ENCODE measurements at places on chromosomes 7 and 10. TPM values are rescaled to one million over a fixed set of nuclear protein-coding genes. Genes with fewer than 3 reads are reported as not detected.

PNLIPRP2 gene
- total RNA-seq: 0.72 TPM

MLXIPL gene
- 7.2 TPM for total RNA-seq

GRCh38 chr10:6406220-6407033, 173.6 kb downstream of the PRKCQ start:
- peaks cover 1% of the 10 kb centered on the region for H3K4me1 ChIP-seq
- no peak for DNase-seq
- H3K36me3 ChIP-seq: no peaks in the 10 kb centered on the region
- peaks cover 2% of the 10 kb centered on the region for H3K27me3 ChIP-seq
- no peak overlapping the region for H3K27ac ChIP-seq

DNA sequence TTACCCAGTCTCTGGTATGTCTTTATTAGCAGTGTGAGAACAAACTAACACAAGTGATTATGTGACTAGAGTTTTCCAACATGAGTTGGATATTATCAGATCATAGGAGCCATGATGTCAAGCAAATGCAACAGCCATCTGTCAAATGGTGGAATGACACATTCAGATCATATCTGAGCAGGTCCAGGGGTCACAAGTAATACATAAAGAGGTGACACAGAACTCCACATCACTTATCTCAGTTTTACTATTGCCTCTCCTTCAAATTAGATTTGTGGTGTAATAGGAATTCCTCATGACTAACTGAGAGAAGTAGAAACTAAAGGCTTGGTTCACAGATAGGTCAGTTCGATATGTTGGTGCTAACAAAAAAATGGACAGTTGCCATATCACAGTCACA, 12.2 kb upstream of the SAMD9L start:
- no peak for DNase-seq
- no peaks in the 10 kb centered on the region for H3K27me3 ChIP-seq
- H3K27ac ChIP-seq: no peak overlapping the region
- H3K4me1 ChIP-seq: no peaks in the 10 kb centered on the region

GRCh38 chr7:112184455-112184854, 21.7 kb downstream of the DOCK4 start:
- H3K4me1 ChIP-seq: no peaks in the 10 kb centered on the region
- no peaks in the 10 kb centered on the region for H3K27me3 ChIP-seq

GRCh38 chr10:117619707-117620405, 77.3 kb downstream of the EMX2 start:
- H3K4me1 ChIP-seq: no peaks in the 10 kb centered on the region
- DNase-seq: no peak
- H3K27ac ChIP-seq: no peak overlapping the region
- no peaks in the 10 kb centered on the region for H3K36me3 ChIP-seq
- H3K4me3 ChIP-seq: no peak overlapping the region
- H3K27me3 ChIP-seq: peaks cover 8% of the 10 kb centered on the region

GRCh38 chr10:89954787-89955566, 253.6 kb downstream of the KIF20B start:
- no peaks in the 10 kb centered on the region for H3K4me1 ChIP-seq
- H3K27me3 ChIP-seq: 0 out of 2 replicates have a peak, but pooled peaks cover 2% of the 10 kb centered on the region
- no peak overlapping the region for H3K4me3 ChIP-seq
- no peaks in the 10 kb centered on the region for H3K36me3 ChIP-seq

GRCh38 chr7:84780158-84781124, 406.4 kb downstream of the SEMA3D start:
- H3K27ac ChIP-seq: no peak overlapping the region
- no peak overlapping the region for H3K4me3 ChIP-seq
- peaks cover 3% of the 10 kb centered on the region for H3K4me1 ChIP-seq

- H3K36me3 ChIP-seq: peaks cover 22% of the 10 kb centered on the region
- no peak overlapping the region for H3K27ac ChIP-seq
- DNase-seq: no peak
- H3K4me3 ChIP-seq: no peak overlapping the region
- H3K27me3 ChIP-seq: no peaks in the 10 kb centered on the region
These were observed 8.1 kb downstream of the TOMM7 start for GRCh38 chr7:22814261-22815208.

- no peak overlapping the region for H3K4me3 ChIP-seq
- H3K4me1 ChIP-seq: no peaks in the 10 kb centered on the region
- no peak overlapping the region for H3K27ac ChIP-seq
- H3K36me3 ChIP-seq: no peaks in the 10 kb centered on the region
- DNase-seq: no peak
These were observed 40.0 kb upstream of the INSIG1 start for GRCh38 chr7:155257482-155258225.

GRCh38 chr7:157490465-157490912, 153.7 kb downstream of the DNAJB6 start:
- no peak overlapping the region for H3K4me3 ChIP-seq
- DNase-seq: peak; percentile 33
- H3K36me3 ChIP-seq: no peaks in the 10 kb centered on the region
- no peaks in the 10 kb centered on the region for H3K4me1 ChIP-seq
- no peak overlapping the region for H3K27ac ChIP-seq

- H3K27me3 ChIP-seq: peaks cover 3% of the 10 kb centered on the region
- no peaks in the 10 kb centered on the region for H3K4me1 ChIP-seq
- H3K4me3 ChIP-seq: no peak overlapping the region
- DNase-seq: no peak
- no peak overlapping the region for H3K27ac ChIP-seq
These were observed 121.6 kb downstream of the SPAG6 start for GRCh38 chr10:22466763-22467334.

- no peak for DNase-seq
- peaks cover 6% of the 10 kb centered on the region for H3K36me3 ChIP-seq
These were observed 12.4 kb upstream of the TFAM start for GRCh38 chr10:58372607-58373441.

DNA sequence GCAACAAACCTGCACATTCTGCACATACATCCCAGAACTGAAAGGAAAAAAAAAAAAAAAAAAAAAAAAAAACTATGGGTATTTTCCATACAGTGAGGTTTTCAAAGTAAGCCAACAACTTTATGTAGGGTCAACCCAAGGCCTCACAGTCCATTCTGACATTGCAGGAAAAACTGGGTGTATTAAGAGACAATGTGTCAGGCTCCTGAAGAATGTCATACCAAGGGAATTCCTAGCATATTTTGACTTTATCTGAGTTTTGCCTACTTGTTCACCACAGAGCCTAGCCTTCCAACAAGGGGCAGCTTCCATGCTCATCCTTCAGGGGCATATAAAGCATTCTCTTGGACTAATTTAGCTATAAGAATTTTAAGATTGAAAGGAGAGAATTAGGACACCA, 368.9 kb downstream of the PLXDC2 start:
- H3K4me1 ChIP-seq: no peaks in the 10 kb centered on the region
- DNase-seq: no peak
- H3K4me3 ChIP-seq: no peak overlapping the region

MOSPD3 gene
- 25.0 TPM for total RNA-seq

DNA sequence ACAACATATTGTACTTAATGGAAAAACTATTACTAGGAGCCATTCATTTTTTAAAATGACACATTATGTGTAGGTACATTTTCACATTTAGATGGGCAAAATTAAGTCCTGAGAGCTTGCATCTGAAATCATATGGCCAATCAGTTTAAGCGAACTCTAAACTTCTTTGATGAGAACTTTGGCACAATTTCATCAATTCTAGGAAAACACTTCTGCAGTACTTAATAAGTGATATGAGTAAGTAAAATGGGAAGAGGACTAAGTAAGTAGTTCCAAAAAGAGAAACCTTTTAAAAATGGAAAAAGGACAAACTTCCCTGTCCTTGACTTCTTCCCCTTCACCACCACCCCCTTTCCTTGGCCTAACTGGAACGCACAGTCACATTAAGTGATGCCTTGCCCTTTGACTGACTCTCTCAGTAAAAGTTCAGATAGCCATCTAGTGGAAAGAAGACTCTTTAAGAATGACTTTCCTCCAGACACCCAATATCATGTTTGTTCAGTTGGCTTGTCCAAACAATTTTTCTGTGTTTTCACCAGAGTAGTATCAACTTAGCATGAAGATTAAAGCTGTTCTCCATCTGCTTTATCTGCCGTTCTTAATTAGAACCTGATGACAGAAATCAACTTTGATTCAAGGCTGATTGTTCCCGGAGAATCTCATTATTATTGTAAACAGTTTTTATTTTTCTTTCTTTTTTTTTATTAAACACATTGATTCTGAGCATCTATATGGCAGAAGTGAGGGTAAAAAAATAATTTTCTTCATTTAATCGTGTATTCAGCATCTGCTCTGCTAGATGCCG, 45.1 kb downstream of the CNNM2 start:
- no peaks in the 10 kb centered on the region for H3K27me3 ChIP-seq
- peaks cover 6% of the 10 kb centered on the region for H3K4me1 ChIP-seq
- H3K27ac ChIP-seq: no peak overlapping the region

- no peaks in the 10 kb centered on the region for H3K27me3 ChIP-seq
- no peak overlapping the region for H3K4me3 ChIP-seq
- no peaks in the 10 kb centered on the region for H3K4me1 ChIP-seq
- H3K27ac ChIP-seq: no peak overlapping the region
- no peaks in the 10 kb centered on the region for H3K36me3 ChIP-seq
- no peak for DNase-seq
These were observed 282.8 kb downstream of the AHR start for GRCh38 chr7:17581301-17581700.

GRCh38 chr7:32658467-32658869, 163.2 kb downstream of the AVL9 start:
- no peak for DNase-seq
- no peak overlapping the region for H3K4me3 ChIP-seq
- H3K4me1 ChIP-seq: peaks cover 9% of the 10 kb centered on the region
- no peaks in the 10 kb centered on the region for H3K27me3 ChIP-seq
- H3K27ac ChIP-seq: peak overlapping the region; percentile 58
- no peaks in the 10 kb centered on the region for H3K36me3 ChIP-seq

- H3K36me3 ChIP-seq: no peaks in the 10 kb centered on the region
- DNase-seq: peak; percentile 7
- H3K27ac ChIP-seq: no peak overlapping the region
- H3K4me3 ChIP-seq: no peak overlapping the region
These were observed 338.0 kb upstream of the MKI67 start for GRCh38 chr10:128463991-128464760.

TMEM139 gene
- 2.0 TPM for total RNA-seq

PNLIPRP3 gene
- total RNA-seq: not detected

MBL2 gene
- total RNA-seq: not detected

GRCh38 chr10:111811517-111811916, 372.0 kb downstream of the GPAM start:
- H3K27ac ChIP-seq: no peak overlapping the region
- H3K27me3 ChIP-seq: no peaks in the 10 kb centered on the region
- no peak for DNase-seq
- H3K4me3 ChIP-seq: no peak overlapping the region

DNA sequence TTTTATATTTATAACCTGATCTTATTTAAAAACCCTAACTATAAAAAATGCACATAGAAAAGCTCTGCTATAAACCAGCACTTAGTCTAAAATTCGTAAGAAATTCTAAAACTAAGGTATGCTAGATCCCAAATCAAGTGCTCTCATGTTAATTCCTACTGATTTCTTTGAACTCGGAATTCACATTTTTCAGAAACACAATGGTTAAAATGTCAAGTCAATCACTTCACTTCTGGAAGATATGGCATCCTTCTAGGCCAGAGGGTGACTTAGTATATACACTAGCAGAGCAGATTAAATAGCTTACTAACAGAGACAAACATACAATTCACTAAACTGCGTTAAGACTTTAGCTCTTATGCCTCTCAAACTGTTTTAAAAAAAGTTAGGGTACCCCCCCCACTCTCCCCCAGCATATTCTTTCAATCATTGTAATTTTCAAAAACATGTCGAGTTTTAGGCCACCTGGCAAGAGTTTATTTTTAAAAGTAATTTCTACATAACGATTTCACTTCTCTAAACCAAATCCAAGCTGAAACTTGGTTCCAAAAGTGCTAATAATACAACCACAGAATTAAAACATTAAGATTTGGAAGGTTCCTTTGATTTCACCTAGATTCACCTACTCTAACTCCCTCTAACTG, 129.4 kb downstream of the NRBF2 start:
- peaks cover 31% of the 10 kb centered on the region for H3K4me1 ChIP-seq
- H3K36me3 ChIP-seq: no peaks in the 10 kb centered on the region
- peak overlapping the region; percentile 51 for H3K27ac ChIP-seq
- H3K4me3 ChIP-seq: no peak overlapping the region

SORBS1 gene
- total RNA-seq: 29.4 TPM

OR6V1 gene
- not detected for total RNA-seq

CLCN1 gene
- 0.15 TPM for total RNA-seq

DNA sequence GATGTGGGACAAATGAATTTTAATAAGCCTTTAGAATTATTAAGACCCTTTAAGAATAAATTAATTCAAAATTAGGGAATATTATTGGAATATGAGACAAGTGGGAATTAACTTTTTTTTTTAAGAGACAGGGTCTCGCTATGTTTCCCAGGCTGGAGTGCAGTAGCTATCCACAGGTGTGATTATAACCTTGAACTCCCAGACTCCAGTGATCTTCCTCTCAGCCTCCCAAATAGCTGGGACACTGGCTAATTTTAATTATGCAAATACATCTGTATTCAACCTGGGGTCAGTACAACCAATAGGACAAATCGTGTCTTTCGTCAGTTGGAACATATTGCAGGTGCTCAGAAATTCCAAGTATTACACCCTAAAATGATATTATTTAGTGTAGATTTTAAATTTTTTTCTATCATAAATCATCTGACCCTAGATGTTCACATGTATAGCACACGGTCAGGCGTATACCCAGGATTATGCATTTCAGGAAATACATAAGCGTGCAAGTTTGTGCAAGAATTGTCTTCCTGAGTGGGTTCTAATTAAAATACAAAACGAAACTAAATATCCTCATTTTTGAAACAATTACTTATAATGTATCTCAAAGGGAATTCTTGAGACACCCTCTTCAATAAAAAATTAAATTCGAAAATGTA, 1.2 kb downstream of the NT5C3A start:
- H3K36me3 ChIP-seq: no peaks in the 10 kb centered on the region
- H3K4me3 ChIP-seq: peak overlapping the region; percentile 89
- no peaks in the 10 kb centered on the region for H3K27me3 ChIP-seq
- H3K4me1 ChIP-seq: peaks cover 17% of the 10 kb centered on the region
- no peak for DNase-seq

GRCh38 chr7:65225422-65226006, 148.1 kb upstream of the ZNF92 start:
- H3K4me1 ChIP-seq: no peaks in the 10 kb centered on the region
- no peak for DNase-seq
- no peak overlapping the region for H3K4me3 ChIP-seq
- no peaks in the 10 kb centered on the region for H3K27me3 ChIP-seq
- H3K27ac ChIP-seq: no peak overlapping the region

DNA sequence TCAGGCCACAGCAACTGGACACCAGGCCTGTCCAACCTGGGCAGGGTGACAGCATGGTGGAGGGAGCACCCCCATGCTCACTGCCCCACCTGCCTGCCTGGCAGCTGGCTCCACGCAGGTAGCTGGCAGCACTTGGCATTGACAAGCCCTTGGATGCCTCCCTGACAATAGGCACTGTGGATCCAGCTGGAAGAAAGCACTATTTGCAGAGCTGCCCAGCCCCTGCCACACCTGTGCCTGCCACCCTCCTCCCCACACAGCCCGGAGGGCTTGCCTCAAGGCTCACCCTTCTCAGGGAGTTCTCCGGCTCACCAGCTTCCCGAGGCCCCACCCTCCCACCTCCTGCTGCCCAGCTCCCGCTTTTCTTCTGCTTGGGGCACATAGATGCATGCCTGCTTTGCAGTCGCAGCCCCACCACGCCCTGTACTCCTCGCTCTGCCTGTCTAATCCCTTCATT, 160.1 kb downstream of the NEURL1 start:
- H3K4me3 ChIP-seq: no peak overlapping the region
- no peaks in the 10 kb centered on the region for H3K36me3 ChIP-seq
- no peaks in the 10 kb centered on the region for H3K27me3 ChIP-seq

- no peak overlapping the region for H3K4me3 ChIP-seq
- no peaks in the 10 kb centered on the region for H3K4me1 ChIP-seq
- H3K36me3 ChIP-seq: no peaks in the 10 kb centered on the region
- no peak for DNase-seq
- H3K27me3 ChIP-seq: peaks cover 11% of the 10 kb centered on the region
- H3K27ac ChIP-seq: no peak overlapping the region
These were observed 15.2 kb upstream of the FBXW4 start for GRCh38 chr10:101710059-101710695.

SYNPO2L gene
- not detected for total RNA-seq

All from Panc1 (cell line).